Cortex of kidney (tissue), 1 donor: ENCODE measurements at places on chromosomes 6 and 20.

DNA sequence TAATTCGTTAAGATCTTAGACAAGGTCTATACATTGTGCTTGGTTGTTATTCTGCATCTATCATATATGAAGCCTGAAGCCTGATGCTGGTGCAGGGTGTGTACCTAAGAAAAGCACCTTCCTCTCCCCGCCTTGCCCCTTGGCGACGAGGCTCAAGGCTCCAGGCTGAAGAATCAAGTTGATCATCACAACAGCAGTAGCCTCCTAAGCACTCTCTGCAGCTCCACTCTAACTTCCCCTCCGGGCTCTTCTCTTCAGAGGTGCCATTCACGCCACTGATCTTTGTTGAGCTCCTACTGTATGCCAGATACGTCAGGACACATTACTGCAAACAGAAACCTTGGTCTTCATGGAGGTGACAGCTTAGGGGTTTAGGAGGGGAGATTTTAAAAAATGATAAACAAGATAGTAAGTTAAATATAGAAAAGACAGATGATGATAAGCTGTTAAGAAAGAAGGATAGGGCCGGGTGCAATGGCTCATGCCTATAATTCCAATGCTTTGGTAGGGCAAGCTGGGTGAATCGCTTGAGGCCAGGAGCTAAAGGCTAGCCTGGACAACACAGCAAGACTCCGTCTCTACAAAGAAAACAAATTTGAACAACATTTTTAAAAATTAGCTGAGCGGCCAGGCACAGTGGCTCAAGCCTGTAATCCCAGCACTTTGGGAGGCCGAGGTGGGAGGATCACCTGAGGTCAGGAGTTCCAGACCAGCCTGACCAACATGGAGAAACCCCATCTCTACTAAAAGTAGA lies 38.4 kb upstream of the ZNF217 start:
- DNase-seq, result no peak

DNA sequence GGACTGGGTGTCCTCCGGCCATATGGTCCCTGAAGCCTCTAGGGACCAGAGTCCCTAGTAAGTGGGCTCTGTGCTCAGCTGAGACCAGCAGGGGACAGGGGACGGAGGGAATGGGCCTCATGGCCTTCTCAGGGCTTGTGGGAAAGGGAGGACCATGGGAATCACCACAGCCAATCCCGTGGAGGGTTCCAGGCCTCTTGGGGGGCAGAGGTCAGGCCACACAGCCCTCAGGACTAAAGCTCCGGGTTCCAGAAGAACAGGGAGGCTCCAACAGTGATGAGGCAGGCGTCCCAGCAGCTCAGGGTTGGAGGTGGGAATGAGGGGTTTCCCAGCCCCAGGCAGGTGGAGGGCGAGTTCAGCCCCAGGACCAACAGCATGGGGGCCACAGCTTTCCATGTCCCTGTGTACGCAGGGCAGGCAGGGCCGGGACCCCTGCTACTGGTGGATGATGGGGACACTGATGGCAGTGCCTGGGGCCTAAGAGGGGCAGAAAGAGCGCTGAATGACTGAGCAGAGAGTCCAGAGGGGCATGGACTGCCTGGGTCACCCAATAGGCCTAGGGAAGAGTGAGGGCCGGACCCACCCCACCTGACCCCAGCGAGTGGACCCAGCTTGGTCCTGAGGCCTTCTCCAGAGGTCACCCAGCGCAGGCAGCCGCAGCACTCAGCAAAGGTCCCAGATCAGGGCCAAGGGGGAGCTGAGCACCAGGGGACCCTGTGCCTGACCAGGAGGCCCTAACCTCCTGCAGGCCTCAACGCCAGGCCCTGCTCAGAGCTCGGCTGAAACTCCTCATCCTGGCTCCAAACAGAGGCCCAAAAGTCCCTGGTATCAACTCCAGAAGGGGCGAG lies 8.8 kb downstream of the MYL9 start:
- DNase-seq, result no peak

GRCh38 chr6:42901538-42901957 lies 14.3 kb upstream of the PTCRA start:
- DNase-seq, result no peak

GRCh38 chr6:39128106-39128505 lies 13.1 kb upstream of the SAYSD1 start:
- no peak for DNase-seq

GRCh38 chr6:31587791-31588777 lies 2.0 kb downstream of the LST1 start:
- DNase-seq, result no peak

GRCh38 chr6:46324706-46325105 lies 153.9 kb upstream of the ENPP5 start:
- DNase-seq, result no peak

- no peak for DNase-seq
These were observed 60.4 kb downstream of the HAO1 start for GRCh38 chr20:7879883-7880282.

DNA sequence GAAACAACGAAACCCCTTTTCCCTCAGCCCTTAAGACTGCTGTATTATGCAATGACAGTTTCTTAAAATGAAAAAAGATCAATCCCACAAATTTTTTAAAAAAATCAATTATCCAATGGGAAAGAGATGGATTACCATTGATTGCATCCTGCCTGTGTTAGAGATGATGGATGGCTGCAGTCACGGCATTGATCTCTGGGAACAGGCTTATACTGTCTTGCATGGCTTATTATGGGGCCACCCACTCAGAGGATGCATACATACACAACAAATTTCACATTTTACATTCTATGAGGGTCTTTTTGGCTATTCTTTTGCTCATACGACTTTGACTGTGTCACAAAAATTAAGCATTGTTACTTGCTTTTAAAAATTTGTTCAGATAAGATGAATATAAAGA lies 724.3 kb downstream of the HDGFL1 start:
- DNase-seq, result no peak

DNA sequence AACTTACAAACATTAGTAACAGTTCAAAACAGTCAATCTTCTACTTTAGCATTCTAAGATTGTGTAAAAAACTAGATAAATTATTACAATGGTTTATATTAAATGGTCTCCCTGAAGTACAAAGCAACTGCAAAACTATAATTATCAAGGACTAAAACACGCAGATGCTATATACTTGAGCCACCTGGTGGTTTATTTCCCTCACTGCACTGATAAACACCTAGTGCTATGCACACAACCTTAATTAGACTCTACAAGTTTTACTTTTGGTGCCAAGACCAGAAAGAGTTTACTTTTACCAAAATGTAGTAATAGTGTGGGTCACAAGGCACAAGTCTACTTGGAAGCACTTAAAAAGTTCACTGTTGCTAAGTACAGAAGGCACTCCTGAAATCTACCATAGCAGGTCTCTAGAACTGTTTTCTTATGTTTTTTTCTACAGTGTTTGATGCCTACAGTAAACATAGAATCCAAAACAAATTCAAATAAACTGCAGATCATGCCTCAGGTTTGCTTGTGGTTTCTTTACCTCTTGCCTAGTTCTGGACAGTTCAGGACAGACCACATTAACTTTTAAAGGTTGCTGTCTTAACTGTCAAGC lies 49.2 kb downstream of the GMDS start:
- no peak for DNase-seq

- no peak for DNase-seq
These were observed 177.0 kb upstream of the TNFAIP3 start for GRCh38 chr6:137690034-137690433.

DNA sequence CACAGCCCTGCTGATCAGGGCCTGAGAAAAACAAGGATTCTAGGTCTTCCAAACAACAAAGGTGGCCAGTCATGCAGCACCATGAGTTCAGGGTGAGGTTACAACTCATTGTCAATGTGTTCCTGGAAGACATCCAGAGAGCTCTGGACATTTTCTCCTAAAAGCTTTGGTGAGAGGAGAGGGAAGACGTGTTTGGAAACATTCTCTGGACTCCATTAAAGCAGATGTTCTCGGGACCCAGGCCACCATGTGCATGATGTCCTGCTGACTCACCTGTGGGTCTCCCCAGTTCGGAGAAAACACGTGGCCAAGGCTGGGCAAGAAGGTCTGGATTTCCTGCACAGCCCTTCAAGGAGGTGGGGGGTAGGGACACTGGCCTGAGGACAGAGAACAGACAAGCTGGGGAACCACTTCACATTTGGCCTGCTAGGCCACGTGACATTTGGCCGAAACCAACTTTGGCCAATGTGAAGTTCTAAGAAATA lies 61.6 kb downstream of the KCNB1 start:
- DNase-seq, result no peak

DNA sequence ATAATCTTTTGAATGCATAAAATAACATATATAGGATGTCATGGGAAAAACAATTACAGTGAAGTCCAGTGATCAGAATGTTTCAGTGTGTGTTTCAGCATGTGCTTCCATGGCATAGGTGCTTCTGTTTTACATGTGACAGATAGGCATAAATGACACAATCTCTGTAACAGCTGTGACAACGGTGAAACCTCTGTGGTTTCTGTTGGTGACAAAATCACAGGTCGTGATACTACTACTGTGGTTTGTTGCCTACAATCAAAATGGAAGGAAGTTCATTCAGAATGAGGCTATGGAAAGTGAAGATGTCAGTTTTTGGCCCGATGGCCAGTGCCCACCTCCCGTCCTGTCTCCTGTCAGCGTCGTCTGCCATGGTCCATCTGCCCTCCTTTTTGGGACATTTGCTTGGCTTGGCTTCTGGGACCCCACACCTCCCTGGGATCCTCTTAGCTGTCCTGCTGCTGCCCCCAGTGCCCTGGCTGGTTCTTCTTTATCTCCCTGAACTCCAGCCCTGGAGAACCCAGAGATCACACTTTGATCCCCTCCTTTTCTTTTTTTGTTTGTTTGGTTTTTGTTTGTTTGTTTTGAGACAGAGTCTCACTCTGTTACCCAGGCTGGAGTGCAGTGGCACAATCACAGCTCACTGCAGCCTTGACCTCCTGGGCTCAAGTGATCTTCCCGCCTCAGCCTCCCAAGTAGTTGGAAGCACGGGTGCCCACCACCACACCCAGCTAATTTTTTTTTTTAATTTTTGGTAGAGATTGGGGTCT lies 79.3 kb upstream of the NAA20 start:
- no peak for DNase-seq

DNA sequence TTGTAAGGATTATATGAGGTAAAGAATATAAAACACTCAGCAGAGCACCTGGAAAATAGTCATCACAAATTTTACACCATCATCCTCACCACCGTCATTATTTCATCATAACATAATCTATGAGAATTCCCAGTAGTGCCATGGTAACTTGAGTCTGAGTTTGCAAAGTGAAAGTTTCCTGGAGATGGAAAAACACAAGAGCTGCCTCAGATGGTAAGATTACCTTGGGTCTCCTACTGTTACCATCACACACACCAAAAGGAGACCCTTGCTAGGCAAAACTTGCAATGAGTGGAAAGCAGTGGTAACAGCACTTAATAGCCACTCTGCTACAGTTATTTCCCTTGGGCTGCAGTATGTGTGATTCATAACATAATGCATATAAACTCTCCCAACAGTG lies 589.8 kb downstream of the RNF144B start:
- no peak for DNase-seq

GRCh38 chr6:83218646-83219045 lies 25.5 kb downstream of the RWDD2A start:
- no peak for DNase-seq

GRCh38 chr6:90612313-90612680 lies 25.4 kb upstream of the MAP3K7 start:
- no peak for DNase-seq

- DNase-seq, result no peak
These were observed 12.1 kb upstream of the MRPS18A start for GRCh38 chr6:43699564-43700186.

- DNase-seq, result no peak
These were observed 4.2 kb downstream of the RFX6 start for GRCh38 chr6:116881236-116881635.

DNA sequence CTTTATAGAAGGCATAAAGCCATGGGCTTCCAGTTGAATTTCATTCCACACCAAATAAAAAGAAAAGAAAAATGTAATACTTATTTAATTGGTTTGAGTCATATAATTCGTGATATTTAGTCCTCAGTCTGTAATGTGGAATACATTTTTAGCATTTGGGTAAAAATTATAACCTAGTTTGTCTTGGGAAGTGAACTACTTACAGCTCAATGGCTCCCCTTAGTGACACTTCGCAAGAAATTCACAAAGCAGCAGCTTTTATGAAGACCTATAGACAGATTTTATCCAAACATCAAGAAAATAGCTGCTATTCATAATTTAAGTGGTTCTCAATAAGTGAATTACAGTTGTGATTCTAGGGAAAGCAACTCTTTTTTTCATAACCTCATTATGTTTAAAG lies 72.1 kb downstream of the RSPO3 start:
- no peak for DNase-seq

GRCh38 chr20:47058236-47058635 lies 163.6 kb downstream of the EYA2 start:
- DNase-seq, result no peak

DNA sequence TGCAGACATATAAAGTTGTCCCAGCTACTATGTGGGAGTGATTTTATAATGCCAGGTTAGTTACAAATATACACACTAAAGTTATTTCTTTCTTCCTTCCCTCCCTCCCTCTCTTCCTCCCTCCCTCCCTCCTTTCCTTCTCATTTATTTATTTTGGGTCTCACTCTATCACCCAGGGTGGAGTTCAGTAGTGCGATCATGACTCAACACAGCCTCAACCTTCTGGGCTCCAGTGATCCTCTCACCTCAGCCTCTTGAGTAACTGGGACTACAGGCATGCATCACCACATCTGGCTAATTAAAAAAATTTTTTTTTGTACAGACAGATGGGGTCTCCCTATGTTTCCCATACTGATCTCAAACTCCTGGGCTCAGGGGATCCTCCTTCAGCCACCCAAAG lies 59.2 kb downstream of the PHF20 start:
- no peak for DNase-seq

GRCh38 chr6:26223228-26223627 lies 136.0 kb downstream of the HFE start:
- DNase-seq, result no peak

- no peak for DNase-seq
These were observed 20.6 kb upstream of the FNDC1 start for GRCh38 chr6:159148641-159149040.

DNA sequence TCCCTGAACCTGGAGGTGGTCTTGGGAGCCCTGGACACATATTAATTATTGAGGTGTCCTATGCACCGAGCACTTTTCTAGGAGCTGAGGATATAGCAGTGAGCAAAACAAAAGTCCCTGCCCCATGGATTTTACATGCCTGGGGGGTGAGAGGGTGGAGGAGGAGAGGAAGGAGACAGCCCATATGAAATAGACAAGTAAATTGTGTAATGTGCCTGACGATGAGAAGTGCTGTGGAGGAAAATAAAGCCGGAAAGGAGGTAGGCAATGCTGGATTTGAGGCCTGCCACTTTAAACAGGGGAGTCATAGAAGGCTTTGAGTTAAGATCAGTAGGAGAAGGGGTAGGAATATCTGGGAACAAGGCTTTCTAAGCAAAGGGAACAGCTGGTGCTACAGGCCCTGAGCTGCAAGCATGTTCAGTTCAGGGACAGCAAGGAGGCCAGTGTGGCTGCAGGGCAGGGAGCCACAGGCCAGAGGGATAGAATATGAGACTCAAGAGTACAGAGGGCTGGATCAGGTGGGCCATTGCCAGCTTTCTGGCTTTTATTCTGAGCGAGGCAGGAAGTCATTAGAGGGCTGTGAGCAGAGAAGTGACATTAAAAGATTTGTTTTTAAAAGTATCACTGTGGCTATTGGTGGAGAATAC lies 19.1 kb upstream of the MYLIP start:
- no peak for DNase-seq

GRCh38 chr6:157615420-157615769 lies 207.7 kb upstream of the SNX9 start:
- DNase-seq, result no peak
